ENCODE measurements at places on chromosomes 13 and 19.

- peak; percentile 84 for DNase-seq
These were observed 226.3 kb downstream of the DLEU7 start for GRCh38 chr13:50617134-50617721.

- peak; percentile 5 for DNase-seq
These were observed 1060.4 kb downstream of the EFNB2 start for GRCh38 chr13:105474983-105475610.

DNA sequence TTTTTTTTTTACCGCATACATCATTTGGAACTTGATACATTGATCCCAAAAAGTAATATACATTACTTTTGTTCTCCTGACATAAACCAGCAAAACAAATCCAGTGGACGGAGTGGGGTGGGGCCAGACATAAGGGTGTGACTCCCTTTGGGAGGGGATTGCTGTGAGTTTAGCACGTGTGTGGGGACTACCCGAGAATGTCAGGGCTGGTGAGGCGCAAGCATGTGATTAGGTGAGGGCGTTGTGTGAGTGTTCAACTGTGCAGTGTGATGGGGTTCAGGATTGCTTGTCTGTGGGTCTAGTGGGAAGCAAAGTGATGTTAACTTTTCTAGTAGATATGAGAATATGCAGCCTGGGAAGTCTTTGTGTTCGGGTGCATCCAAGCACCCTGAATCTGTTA lies 468.0 kb downstream of the TSHZ3 start:
- DNase-seq = no peak

- DNase-seq = peak; percentile 26
These were observed 47.4 kb downstream of the COG3 start for GRCh38 chr13:45512098-45512496.

DNA sequence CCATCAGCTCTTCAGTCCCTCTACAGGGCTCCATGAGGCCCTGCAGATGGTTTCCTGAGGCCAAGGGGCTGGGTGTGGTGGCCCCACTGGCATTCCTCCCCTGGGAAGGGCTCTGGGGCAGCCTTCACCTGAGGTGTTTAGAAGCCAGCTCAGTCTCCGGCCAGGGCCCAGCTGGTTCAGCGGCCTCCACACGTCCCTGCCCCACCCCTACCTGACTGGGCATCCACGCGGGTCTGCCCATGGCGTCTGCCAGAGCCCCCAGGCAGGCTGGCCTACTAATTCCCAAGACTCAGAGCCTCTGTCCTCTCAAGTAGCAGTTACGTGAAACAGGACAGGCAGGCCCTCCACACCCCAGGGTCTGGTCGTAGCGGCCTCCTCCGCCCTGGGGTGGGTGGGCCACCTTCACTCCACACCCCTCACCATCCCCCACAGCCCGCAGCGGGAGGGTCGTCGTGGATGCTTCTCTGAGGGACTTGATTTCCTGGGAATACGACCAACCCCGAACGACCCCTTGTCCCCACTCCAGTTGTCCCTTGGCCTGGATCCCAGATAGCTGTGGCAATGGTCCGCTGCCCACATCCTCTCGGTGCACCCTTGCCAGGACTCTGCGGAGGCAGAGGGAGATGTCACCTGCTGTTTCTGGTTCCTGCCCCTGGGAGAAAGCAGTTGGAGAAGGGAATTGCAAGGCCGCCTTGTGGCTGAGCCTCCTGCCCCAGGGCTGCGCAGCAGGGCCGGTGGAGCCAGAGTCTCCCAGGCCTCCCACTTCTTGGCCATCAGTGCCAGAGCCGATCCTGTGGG lies 24.3 kb downstream of the CAPN12 start:
- DNase-seq = peak; percentile 69

GRCh38 chr19:48616491-48617056 lies 1.7 kb upstream of the FAM83E start:
- no peak for DNase-seq

- no peak for DNase-seq
These were observed 7.4 kb downstream of the BRD4 start for GRCh38 chr19:15324791-15325519.

GRCh38 chr19:35963514-35963913 lies 27.3 kb downstream of the LRFN3 start:
- no peak for DNase-seq

- DNase-seq = no peak
These were observed 112.9 kb downstream of the LHFPL6 start for GRCh38 chr13:39490136-39490535.

- DNase-seq = no peak
These were observed 15.0 kb upstream of the CLN5 start for GRCh38 chr13:76976929-76977328.
